Activated CD8-positive, alpha-beta memory T cell treated with anti-CD3 and anti-CD28 coated beads for 1 hour (primary cell): ENCODE measurements at places on chromosomes 4 and X.

GRCh38 chr4:73817341-73817740, 19.1 kb upstream of the CXCL6 start:
- no peak for DNase-seq

- no peak for DNase-seq
Measured at GRCh38 chr4:156779042-156779441, 192.6 kb downstream of the PDGFC start.

DNA sequence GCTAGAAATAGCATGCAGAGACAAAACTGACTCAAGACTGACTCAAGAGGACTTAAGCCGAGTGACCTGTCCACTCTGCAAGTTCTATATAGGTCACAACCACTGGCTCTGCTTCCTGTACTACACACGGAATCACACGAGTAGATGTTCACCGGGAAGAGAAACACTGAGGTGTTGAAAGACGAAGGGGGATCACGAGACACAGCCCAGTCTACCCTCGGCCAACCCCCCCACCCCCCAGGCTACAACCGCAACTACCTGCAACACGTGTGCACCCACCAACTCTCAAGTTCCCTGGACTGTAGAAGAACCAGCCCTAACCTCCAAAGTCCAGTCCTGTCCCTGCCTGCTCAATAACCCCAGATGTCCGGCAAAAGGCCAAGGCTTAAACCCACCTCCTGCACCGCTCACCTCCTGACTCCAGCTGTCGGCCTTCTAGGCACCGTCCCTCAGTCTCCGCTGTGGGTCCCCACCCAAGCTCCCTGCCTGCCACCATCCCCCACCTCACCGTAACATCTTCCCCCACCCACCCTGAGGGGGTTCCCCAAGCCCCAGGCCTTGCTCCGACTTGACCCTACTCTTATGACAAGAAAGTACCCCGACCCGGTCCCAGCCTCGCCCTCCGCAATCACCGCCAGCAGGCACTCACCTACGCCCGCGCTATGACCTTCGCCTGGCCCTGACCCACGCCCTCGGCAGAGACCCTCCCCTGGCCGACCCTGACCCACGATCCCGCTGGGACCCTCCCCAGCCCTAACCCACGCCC, 739 bp downstream of the GAK start:
- DNase-seq: no peak

DNA sequence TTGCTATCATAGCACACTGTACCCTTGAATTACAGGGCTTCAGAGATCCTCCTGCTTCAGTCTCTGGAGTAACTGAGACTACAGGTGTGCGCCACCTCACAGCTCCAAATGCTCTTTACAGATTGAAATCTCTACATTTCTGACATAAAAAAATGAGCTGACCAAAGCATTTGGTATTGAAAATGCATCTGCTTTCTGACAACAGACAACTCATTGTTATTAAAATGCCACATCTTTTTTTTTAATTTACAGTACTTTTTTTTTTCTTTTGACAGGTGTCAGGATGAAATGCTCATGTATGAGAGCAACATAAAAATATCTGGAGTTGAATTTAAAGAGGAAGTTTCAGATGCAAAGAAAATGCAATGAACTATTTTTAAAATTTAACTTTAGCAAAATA, 764.5 kb downstream of the TRAM1L1 start:
- DNase-seq: no peak

DNA sequence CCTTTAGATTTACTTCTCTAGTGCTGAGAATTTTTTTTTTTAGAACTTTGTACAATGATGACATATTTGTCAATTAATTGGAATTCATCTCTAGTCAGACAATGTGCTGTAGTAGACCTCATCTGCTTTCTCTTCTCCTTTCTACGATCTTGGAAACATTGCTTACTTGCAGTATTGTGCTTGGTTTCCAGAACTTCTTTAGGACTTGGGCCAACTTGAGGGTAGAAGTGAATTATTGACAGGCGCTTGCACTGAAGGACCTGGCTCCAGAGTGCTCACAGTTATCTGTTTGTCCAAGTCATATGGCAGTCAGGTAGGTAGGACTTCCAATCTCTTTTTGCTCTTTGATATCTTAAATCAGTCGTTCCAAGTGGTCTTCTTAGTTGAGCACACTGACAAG, 39.6 kb downstream of the FNIP2 start:
- DNase-seq: no peak

DNA sequence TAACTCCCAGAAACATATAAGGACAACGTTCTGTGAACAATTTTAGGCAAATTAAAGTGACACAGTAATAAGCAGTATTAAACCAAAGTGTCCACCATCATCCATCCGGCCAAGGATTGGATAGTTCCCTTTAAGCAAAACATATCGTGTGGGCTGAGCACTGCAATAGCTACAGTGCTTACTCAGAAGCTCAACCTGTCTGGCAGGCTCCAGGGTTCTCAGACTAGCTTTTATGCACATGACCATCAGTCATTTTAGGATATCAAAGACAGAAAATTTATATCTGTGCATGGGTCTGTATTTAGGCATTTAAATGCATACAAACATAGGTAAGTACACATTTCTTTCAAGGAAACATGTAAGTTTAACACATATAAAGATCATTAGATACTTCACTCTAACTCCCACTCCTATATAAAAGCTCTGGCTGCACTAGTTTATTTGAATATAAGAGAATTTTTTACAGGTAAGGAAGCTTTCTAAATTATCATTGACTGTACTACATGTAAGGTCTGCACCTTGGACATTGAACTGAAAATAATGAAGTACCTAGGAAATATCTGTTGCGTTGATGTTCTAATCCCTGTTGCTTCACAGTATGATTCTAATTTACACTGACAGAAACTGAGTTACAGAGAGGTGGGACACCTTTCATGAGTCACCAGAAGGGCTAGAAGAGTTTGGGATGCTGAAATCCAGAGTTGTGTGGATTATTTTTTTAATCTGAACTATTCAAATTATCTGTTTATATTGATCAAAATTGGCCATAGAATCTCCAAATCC, 67.6 kb downstream of the ELOVL6 start:
- no peak for DNase-seq

DNA sequence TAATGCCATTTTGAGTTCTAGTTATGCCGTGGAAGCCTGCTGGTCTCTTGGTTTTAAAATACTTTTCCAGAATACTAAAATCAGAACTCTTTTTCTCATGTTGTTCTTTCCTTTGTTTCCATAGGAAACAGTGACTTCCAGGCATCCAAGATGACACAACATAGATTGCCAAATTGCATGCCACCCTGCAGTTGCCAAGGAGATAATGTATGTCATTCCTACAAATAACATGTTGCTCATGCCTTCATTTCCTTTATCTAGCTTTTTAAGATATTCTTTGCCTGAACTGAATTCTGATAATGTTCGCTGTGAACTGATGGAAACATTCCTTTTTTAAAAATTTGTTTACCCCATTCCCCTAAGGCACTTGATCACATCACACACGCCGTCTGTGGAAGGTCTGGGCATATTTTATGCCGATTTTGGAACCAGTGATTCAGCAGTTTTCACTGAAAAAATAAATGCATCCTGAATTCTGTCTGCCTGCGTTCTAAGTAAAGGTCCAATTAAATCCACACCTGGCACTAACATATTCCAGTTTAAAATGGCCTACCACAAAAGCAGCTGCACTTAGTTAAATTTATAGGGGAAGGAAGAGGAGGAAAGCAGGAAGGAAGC, 38.0 kb upstream of the COX7B2 start:
- DNase-seq: no peak

- no peak for DNase-seq
Measured at GRCh38 chr4:830601-831482, 4.9 kb upstream of the CPLX1 start.

DNA sequence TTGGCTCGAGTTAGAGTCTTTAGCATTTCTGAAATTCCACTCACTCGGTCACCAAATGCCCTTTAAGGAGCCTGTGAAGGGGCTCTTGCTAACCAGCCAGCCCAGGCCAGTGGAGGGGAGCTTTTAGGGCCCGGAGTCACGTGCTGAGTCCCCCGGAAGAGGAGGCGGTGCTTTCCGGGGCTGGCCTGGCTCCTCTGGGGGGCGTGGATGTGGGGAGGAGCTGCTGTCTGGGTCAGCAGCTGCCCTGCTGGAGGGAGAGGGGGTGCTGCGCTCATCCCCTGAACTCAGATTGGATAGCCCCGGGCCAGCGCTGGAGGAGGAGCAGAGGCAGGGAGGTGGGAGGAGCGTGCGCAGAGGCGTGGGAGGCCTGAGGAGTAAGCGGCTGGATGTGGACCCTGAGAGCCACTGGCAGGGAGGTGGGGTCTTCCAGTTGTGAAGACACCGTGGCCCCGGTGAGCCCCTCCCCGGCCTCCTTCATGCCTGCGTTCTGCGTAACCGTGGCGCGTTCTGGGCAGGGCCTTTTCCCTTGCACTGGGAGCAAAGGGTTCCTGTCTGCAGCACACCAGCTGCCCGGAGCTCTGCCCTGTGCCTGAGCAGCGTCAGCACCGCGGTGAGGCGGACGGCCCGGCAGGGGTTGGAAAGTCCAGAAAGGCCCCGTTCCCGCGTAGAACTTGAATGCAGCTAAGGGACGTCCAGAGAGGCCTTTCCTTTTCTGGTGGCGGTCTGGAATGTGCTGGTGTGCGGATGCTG, 19.7 kb downstream of the MAEA start:
- DNase-seq: peak; percentile 33

DNA sequence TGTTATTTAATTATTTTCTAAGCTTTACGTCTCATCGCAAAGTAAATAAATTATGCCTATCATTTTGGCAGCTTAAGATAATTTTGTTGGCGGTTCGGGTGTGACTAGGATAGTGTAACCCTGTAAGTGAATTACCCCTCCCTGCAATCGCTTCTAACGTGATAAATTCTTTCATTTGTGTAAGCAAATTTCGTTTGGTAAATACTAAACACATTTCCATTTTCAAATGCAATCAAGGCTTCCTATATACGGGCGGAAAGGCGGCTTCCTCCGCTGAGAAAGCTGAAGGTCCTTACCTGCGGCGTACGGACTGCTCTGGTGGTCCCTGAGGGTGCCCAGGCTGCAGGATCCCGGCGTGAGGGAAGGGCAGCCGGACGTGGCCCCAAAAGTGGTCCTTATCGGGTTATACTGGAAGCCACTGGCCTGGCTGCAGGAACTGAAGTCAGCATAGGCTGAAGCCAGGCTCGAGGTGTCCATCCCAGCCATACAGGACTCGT, 403 bp downstream of the PHOX2B start:
- no peak for DNase-seq

- DNase-seq: no peak
Measured at GRCh38 chrX:56025872-56026571, 206.1 kb upstream of the KLF8 start.

GRCh38 chrX:7706032-7706431, 136.9 kb upstream of the VCX start:
- DNase-seq: no peak

DNA sequence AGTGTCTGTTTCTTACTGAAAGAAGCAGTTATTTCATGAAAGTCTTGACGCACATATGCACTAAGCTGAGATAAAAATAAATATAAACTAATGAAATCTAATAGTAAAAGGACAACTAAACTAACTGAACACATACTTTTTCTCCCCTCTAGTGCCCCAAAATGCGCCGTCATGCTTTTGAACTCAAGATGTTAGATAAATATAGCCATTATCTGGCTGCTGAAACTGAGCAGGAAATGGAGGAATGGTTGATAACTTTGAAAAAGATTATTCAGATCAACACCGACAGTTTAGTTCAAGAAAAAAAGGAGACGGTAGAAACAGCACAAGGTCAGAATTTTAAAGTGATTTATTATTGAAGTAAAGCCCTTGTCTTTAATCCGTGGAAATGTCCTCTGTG, 70.2 kb downstream of the DOCK11 start:
- no peak for DNase-seq

DNA sequence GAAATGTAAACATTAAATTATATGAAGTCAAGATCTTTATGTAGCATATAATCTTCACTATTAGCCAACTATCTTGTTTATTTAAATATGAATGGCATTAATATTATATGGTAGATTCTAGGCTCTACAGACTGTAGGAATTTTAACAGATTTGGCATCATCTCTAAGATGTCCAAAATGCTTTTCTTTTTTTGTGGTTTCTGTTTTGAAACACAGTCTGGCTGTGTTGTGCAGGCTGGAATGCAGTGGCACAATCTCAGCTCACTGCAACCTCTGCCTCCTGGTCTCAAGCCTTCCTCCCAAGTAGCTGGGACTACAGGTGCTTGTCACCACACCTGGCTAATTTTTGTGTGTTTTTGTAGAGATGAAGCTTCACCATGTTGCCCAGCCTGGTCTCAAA, 76.2 kb downstream of the ELOVL6 start:
- no peak for DNase-seq

GRCh38 chrX:45845142-45845541, 644.5 kb upstream of the DIPK2B start:
- DNase-seq: no peak

DNA sequence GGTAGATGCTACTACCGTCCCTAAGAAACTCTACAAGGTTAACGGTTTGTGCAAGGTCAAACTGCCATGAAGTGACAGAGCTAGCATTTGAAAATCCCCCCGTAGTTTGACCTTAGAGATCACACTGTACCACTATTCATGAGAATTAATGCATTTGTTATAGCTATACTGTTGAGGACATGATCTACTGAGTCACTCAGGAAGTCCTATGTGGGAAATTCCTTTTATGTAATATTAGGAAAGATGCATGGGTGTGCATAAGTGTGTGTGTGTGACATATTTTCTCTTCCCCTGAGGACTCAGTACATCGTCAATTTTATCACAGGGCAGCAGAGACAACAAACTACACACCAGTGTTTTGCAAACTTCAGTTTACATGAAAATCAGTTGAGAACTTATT, 141.1 kb downstream of the FBXW7 start:
- DNase-seq: no peak

DNA sequence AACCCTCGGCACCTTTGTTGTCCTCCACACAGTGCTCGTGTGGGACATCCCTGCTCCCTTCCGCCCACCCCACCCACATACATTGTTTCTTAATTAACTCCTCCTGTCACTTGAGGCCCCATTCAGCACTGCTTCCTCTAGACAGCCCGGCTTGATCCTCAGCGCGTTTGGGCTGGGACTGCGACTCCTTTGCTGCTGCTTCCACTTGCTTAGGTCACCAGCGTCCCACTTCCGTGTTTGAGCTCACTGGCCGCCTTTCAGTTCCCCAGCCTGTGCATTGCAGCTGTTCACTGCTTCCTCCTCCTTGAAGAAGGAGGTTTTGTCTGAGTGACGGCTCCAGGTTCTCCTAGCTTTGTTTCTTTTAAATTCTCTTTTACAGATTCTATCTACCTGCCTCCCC, 16.1 kb downstream of the RNF4 start:
- peak; percentile 37 for DNase-seq

- no peak for DNase-seq
Measured at GRCh38 chrX:53990171-53990570, 54.1 kb downstream of the PHF8 start.

DNA sequence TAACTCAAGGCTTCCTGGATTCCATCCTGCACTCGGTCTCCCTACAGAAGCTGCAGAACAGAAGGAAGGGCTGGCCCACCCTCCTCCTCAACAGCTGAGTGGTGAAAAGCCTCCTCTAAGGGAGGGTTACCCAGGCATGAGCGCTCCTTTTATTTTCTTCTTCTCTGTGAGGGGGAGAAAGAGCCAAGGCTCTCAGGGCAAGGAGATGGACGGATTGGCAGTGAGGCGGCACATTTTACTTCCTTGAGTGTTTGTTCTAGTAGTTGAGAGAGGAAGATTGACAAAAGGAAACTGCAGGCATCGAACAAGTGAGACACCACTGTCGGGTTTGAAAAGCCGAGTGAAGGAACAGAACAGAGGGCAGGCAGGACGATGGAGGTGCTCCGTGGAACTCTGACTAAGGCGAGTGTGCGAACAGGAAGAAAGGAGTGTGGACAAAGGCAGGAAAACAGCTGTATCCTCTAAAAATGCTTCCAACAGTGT, 38.4 kb upstream of the STS start:
- DNase-seq: no peak

GRCh38 chrX:113297437-113297836, 456.8 kb upstream of the AMOT start:
- no peak for DNase-seq
